Thoracic aorta endothelial cell (primary cell): ENCODE measurements at places on chromosomes 11 and 22. TPM values are rescaled to one million over a fixed set of nuclear protein-coding genes. Genes with fewer than 3 reads are reported as not detected.

The TYR gene
- total RNA-seq: not detected in 2 replicates

The ABCG4 gene
- total RNA-seq: 0.13 and 0.57 TPM in 2 replicates

The FUT4 gene
- total RNA-seq: 8.0 and 8.4 TPM in 2 replicates

The RGL4 gene
- not detected in 2 replicates for total RNA-seq

The TEX54 gene
- not detected in 2 replicates for total RNA-seq

The SLN gene
- 0.22 TPM in 1 of 2 replicates, not detected in the other for total RNA-seq

The AP2A2 gene
- 81.3 and 86.6 TPM in 2 replicates for total RNA-seq

The FAM180B gene
- total RNA-seq: not detected in 2 replicates

The CASP5 gene
- 0.72 TPM in 1 of 2 replicates, not detected in the other for total RNA-seq

The APOC3 gene
- total RNA-seq: not detected in 2 replicates

The PDE2A gene
- 5.1 and 12.1 TPM in 2 replicates for total RNA-seq

The ROBO4 gene
- total RNA-seq: 265 and 303 TPM in 2 replicates

The LRRC4C gene
- not detected in 2 replicates for total RNA-seq

The PAK1 gene
- total RNA-seq: 6.1 and 6.5 TPM in 2 replicates

The SLC1A2 gene
- total RNA-seq: not detected in 2 replicates

The VSIG2 gene
- total RNA-seq: 0.27 and 0.43 TPM in 2 replicates

The LIPT2 gene
- total RNA-seq: 2.0 and 3.1 TPM in 2 replicates

The PC gene
- 8.9 and 9.2 TPM in 2 replicates for total RNA-seq

The CRYAB gene
- total RNA-seq: 0.29 and 1.1 TPM in 2 replicates

The CCDC15 gene
- 6.6 and 7.7 TPM in 2 replicates for total RNA-seq

The PATZ1 gene
- 14.2 and 19.5 TPM in 2 replicates for total RNA-seq

The CD3D gene
- total RNA-seq: not detected in 2 replicates

The TMEM258 gene
- total RNA-seq: 46.4 and 56.1 TPM in 2 replicates

The MB gene
- not detected in 2 replicates for total RNA-seq

The ASCL2 gene
- not detected in 2 replicates for total RNA-seq

The LUZP2 gene
- not detected in 2 replicates for total RNA-seq

The KCNJ11 gene
- total RNA-seq: 0.07 and 0.13 TPM in 2 replicates

The CCDC188 gene
- total RNA-seq: 6.9 and 7.0 TPM in 2 replicates

The DLG2 gene
- 1.1 and 1.2 TPM in 2 replicates for total RNA-seq

The LARGE2 gene
- not detected in 2 replicates for total RNA-seq

The C1QTNF4 gene
- 0.27 and 0.43 TPM in 2 replicates for total RNA-seq

The MS4A2 gene
- not detected in 2 replicates for total RNA-seq

The RIBC2 gene
- total RNA-seq: 1.8 and 2.1 TPM in 2 replicates

The SDF2L1 gene
- 24.8 and 26.5 TPM in 2 replicates for total RNA-seq

The MPPED2 gene
- total RNA-seq: not detected in 2 replicates
